ENCODE measurements at places on chromosomes 3 and 15. TPM values are rescaled to one million over a fixed set of nuclear protein-coding genes. Genes with fewer than 3 reads are reported as not detected.

DNA sequence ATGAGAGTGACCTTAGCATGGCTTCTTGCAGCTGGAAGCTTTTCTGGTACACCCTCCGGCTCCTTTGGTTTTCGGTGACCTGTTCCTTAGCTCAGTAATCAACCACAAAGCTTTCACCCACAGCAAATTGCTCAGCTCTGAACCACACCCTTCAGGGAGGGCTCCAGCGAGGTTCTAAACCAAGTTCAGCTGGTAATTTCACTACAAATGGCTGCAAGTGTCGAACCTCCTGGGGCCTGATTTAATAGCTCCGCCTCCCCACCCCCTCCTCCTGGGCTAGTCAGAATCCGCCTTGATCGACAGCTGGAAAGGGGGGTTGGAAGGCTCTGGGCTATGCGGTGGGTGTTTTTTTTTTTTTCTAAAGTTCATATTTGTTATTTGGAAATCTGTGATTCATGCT lies 150.9 kb upstream of the MCTP2 start:
- no peak for DNase-seq

- DNase-seq: no peak
Measured at GRCh38 chr3:193677734-193678133, 84.7 kb downstream of the OPA1 start.

GRCh38 chr15:74830868-74831267 lies 4.4 kb downstream of the CPLX3 start:
- no peak for DNase-seq

HYAL2 gene
- 123 TPM for polyA plus RNA-seq

DNA sequence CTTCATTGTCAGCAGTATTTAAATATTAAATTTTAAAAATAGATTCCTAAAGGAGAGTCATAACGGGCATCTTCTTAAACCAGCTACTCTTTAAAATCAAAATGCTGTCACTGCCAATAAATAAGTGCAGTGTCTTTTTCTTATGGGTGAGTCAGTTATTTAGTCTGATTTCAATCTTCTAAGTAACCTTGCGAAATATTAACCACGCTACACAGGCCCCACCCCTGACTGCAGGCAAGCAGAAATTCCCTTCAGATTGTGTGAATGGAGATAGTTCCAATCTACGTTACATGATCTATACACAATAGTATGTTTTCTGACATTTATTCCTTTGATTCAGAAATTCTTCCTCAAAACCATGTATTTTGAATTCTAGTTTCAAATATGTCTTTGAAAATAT lies 141.5 kb downstream of the GADL1 start:
- DNase-seq: no peak

DNA sequence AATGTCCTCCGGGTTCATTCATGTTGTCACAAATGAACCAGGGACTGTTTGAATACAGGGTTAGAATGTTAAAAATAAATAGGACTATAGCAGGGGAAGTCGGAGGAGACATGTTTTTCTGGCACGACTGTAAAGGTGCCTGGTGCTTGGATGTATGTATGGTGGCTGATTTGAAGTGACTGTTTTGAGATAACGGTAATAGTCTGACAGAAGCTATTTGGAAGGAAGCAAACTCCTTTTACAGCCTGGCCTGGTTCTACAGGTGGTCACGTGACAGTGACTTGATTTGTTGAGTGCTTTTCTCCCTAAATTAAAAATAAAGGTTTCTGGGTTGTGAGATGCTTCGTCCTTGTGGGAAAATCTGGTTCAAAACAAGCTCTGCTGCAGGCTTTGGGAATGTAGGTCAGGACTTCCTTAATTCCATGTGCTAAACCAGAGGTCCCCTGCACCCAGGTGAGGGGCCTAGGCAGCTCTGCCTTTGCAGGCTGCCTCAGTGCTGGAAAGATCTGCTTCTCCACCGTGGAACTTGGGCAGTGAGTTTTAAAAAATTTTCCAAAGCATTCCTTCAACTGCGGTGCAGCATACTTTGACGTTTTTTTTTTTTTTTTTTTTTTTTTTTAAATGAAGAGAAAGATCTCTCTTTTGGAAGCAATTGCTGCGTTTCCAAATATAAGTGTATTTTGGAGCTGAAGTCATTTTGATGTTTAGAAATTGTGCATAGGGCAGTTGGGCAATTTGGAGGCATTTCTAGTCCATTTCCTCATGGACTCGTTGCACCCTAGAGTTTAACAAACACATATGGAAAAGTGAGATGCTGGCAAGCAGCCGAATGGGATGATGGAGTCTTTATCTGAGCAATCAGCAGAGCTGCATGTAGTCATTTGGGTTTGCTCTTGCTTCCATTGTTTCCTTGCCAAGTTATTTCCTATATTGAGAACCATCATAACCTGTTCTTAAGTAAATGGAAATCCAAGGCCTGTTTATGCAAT lies 30.9 kb downstream of the ITPR1 start:
- DNase-seq: no peak

- DNase-seq: no peak
Measured at GRCh38 chr3:130834476-130834875, 59.4 kb upstream of the ATP2C1 start.

GRCh38 chr15:60394689-60395097 lies 3.1 kb downstream of the ANXA2 start:
- no peak for DNase-seq

PIF1 gene
- polyA plus RNA-seq: 7.7 TPM

DNA sequence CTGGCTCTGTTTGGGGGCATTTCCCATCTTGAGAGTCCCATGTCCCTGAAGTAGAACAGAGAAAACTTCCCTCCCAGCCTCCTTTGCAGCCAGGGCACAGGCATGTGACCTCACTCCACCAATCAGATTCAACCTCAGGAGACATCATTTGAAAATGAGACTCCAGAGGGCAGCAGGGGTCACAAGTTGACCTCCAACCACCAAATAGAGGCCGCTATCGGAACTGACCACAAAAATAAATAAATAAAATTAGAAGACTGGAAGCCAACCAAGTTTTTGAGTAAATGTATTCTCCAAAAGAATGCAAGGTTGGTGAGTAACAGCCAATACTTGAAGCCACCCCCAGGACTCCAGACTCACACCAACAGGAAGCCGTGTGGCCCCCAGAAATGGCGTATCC lies 106.5 kb downstream of the CHSY1 start:
- DNase-seq: no peak

DNA sequence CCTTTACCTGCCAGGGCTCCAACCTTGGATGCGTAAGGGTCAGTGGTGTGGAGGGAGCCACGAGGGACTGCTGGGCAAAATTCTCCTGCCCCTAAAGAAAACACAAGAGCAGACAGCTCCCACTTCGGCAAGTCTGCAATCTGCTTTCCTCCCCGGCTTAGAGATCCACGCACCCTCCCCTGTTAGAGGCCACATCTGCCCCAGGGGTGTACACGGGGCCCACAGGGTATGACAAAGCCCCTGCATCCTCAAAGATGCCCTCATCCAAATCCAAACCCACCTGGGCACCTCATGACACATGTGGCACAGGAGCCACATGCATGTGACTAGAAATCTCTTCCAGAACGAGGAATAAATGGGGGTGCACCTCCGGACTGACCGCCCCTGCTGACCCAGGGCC lies 25.5 kb downstream of the ZXDC start:
- peak; percentile 40 for DNase-seq

SLC9C1 gene
- polyA plus RNA-seq: not detected

DNA sequence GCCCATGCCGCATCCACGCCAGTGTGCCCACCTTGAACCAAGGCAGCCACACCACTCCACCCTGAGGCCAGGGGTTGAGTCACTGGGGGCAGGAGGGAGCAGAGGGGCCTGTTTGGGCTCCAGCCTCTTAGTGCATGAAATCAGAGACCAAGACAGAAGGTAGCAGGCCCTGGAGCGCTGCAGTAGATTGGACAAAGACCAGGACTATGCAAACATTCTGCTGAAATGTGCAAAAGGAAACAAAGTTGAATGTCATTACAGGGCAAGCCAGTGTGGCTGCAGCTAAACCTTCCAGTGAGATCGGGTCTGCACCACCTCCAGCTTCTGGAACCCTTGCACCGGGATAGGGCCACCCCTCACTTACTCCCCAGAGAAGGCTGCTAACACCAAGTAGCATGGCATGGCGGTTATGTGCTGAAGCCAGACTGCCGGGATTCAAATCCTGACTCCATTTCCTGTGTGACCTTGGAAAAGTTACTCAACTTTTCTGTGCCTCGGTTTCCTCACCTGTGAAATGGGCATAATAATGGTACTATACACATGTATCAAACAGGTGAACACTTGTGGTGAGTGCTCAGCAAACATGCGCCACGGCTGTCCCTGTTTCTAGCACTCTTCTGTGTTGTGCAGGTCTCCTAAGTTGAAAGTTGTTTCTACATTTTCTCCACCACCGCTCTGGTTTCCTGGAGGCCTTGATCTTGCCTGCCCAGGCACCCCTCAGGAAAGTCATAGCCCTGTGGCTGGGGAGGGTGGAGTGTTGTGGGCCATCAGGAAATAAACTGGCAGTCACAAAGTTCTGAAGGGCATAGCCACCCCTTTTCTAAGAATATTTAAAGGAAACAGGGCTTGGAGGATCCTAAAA lies 25.0 kb upstream of the GP9 start:
- no peak for DNase-seq

ZNF80 gene
- 0.14 TPM for polyA plus RNA-seq

CCR3 gene
- polyA plus RNA-seq: 0.10 TPM

DNA sequence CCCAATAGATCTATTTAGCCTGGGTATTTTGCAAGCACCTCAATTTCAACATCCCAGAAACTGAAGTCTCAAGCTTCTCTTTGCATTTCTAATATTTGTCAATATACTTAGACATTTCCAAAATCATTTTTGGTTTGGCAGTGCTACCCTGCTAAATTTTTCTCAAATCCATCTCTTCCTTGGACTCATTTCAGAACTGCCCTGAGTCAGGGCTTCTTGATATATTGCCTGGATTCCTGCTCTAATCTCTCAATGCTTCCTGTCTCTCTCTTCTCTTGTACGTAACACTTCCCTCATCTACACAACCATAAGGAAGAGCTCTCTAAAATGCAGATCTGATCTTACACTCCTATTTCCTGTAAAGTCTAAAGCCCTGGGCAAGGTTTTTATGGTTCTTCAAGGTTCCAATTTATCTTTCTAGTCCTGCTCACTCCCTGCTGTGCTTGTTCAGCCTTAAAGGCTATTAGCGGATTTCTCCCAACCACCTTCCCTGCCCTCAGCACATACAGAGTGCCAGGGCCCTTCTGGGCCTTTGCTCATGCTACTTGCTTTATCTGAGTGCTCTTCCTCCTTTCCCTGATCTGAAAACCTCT lies 53.0 kb upstream of the MME start:
- DNase-seq: no peak

- peak; percentile 73 for DNase-seq
Measured at GRCh38 chr3:46934498-46935167, 41.9 kb downstream of the CCDC12 start.

- no peak for DNase-seq
Measured at GRCh38 chr3:157494581-157495281, 8.5 kb downstream of the VEPH1 start.

- no peak for DNase-seq
Measured at GRCh38 chr3:16140116-16140893, 34.2 kb upstream of the GALNT15 start.

GRCh38 chr3:22594990-22595389 lies 608.1 kb upstream of the UBE2E2 start:
- DNase-seq: no peak

ARPP19 gene
- polyA plus RNA-seq: 33.8 TPM

GRCh38 chr3:72043204-72044133 lies 258.5 kb upstream of the PROK2 start:
- DNase-seq: no peak

PRSS50 gene
- not detected for polyA plus RNA-seq

DNA sequence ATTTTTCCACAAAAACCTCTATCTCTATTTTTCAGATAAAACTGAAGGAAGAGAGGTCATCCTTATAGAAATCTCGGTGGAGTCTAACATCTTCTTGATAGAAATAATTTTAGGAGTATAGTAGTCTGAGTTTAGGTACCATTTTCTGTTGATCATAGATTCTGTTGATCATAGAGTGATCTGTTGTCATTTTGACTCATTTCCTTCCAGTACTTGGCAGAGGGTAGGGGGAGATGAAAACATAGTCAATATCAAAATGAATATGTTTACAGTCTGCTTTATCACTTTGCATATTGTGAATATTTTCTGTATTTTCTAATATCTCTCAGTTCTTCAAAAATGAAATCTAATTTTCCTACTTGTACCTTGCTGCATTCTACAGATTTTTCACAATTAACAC lies 353.4 kb downstream of the FEZF2 start:
- DNase-seq: no peak

GRCh38 chr3:190767851-190768250 lies 94.6 kb downstream of the GMNC start:
- DNase-seq: no peak

GRCh38 chr3:29577250-29577649 lies 296.4 kb downstream of the RBMS3 start:
- peak; percentile 40 for DNase-seq

NUP210 gene
- 35.0 TPM for polyA plus RNA-seq

DNA sequence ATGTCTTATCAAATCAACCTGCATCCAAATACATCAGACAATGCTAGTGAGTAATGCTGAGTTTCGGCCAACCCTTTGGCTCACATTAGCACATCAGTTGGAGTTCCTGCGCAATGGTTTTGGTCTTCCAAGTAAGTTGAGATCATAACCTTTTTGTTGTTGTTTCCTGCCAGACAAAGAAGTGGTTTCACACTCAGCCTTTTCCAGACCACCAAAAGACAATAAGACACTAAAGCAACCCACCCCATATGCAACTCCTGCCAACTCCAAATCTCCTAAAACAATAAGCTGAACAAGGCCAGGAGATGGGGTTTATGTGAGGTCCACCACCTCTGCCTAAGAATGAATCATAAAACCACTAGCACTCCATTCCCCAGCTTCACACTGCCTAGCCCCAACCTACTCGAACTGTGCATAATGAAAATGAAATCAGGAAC lies 177.0 kb downstream of the ERC2 start:
- DNase-seq: no peak

GRCh38 chr15:55250941-55251340 lies 38.7 kb downstream of the RAB27A start:
- DNase-seq: no peak

TF gene
- 2.3 TPM for polyA plus RNA-seq

DNA sequence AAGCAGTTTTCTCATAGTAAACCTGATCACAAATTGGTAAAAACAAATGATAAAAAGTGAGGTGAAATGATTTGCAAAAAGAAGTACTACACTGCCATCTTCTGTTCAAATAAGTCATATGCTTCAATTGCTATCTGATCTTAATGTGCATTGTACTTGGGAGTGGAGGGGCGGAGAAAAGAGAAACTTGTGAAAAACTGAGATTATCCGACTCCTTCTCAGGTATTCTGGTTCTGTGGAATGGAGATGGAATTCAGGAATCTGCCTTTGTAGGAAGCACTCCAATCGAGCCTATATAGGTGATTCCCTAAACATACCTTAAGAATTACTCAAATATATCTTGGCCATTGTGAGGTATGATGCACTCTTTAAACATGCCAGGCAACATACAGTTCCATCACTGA lies 180.6 kb downstream of the CHL1 start:
- DNase-seq: no peak

- DNase-seq: peak; percentile 93
Measured at GRCh38 chr15:68818769-68819494, 1.8 kb downstream of the ANP32A start.

MUC20 gene
- polyA plus RNA-seq: 5.4 TPM
